ENCODE measurements at places on chromosomes 2 and 18.

DNA sequence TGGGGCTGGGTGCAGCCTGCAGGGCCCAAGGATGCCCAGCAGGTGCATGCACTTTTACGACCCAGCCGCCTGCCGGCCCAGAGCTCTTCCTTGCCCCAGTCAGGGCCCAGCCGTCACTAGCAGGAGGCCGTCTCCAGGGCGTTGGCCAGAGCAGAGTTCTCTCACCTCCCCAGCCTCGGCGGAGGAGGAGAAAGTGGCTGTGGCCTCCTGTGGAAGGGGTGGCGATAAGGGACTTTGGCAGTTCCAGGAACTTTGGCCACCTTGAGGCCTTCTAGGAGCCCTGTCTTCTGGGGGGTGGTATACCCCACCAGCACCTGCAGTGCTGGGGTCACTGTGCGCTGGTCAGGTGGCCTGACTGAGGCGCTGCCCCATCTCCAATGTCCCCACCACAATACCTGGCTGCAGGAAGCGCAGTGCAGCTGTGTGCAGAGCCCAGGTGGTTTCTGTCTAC is 22.0 kb downstream of the NPPC start:
- DNase-seq = no peak

- DNase-seq = no peak
These were observed 377.4 kb downstream of the SETBP1 start for GRCh38 chr18:45057955-45058600.

GRCh38 chr2:38690499-38691420 is 24.8 kb downstream of the GALM start:
- no peak for DNase-seq

- DNase-seq = no peak
These were observed 496 bp downstream of the SUCLG1 start for GRCh38 chr2:84458551-84459017.

Measured in eye (tissue), 1 donor.